B cell (primary cell): ENCODE measurements at places on chromosomes 16 and 17. TPM values are rescaled to one million over a fixed set of nuclear protein-coding genes. Genes with fewer than 3 reads are reported as not detected.

Gene TOB1
- total RNA-seq = 28.9 and 36.5 TPM in 2 replicates

Gene NPIPB2
- total RNA-seq = 36.9 and 38.1 TPM in 2 replicates

Gene CPHXL2
- not detected in 2 replicates for total RNA-seq

Gene PERCC1
- total RNA-seq = 0.34 and 0.64 TPM in 2 replicates

Gene WNT9B
- not detected in 2 replicates for total RNA-seq

Gene EPX
- not detected in 2 replicates for total RNA-seq

Gene SHBG
- not detected in 2 replicates for total RNA-seq

Gene MYL11
- not detected in 2 replicates for total RNA-seq

Gene PRR29
- total RNA-seq = not detected in 2 replicates

Gene HOXB13
- total RNA-seq = not detected in 2 replicates

Gene KRTAP2-3
- total RNA-seq = not detected in 2 replicates

Gene SHISA9
- total RNA-seq = 0.07 and 0.19 TPM in 2 replicates

Gene ZNF668
- total RNA-seq = 11.1 and 12.0 TPM in 2 replicates

Gene CDIP1
- total RNA-seq = 18.0 and 20.3 TPM in 2 replicates

Gene MAPT
- 0.19 and 0.20 TPM in 2 replicates for total RNA-seq

Gene PYDC1
- total RNA-seq = not detected in 2 replicates

Gene CNGB1
- total RNA-seq = not detected in 2 replicates

Gene CHST4
- not detected in 2 replicates for total RNA-seq

Gene TOM1L2
- total RNA-seq = 29.7 and 34.4 TPM in 2 replicates

Gene KIF2B
- total RNA-seq = not detected in 2 replicates

Gene HSF4
- 7.4 and 11.9 TPM in 2 replicates for total RNA-seq
